NCI-H345 (cell line): ENCODE measurements at places on chromosomes 11 and 22.

- no peak for DNase-seq
Measured at GRCh38 chr11:15590132-15590531, 475.4 kb downstream of the INSC start.

GRCh38 chr22:48979482-48979881 is 848.2 kb downstream of the BRD1 start:
- peak; percentile 54 for DNase-seq

DNA sequence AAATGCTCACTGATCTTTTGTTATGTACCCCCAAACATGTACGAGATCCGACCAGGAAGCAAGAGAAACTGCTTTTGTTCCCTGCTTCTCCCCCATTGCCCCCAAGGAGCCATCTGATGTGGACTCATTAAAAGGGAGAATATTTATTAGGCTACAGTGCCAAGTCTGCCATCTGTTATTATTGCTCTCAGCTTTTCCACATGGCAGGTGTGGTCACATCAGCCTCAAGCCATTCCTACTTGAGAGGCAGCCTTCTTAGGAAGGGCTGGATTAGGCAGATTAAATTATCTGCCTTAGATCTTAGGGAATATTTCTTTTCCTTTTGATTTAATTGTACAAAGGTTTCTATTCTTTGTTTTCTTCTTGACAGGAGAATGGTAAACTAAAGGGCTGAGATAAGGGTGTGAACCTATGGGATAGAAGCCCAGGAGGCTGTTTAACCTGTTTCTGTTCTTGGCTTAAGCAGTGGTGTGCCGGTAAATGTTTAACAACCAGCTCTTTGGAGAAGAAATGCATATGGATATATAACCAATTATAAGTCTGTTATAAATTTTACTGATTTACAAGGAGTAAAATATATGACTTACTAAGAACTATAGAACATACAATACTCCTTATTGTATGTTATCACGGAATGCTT is 88.8 kb downstream of the PDHX start:
- no peak for DNase-seq

- DNase-seq, result no peak
Measured at GRCh38 chr11:4092026-4092425, 2.6 kb upstream of the RRM1 start.

DNA sequence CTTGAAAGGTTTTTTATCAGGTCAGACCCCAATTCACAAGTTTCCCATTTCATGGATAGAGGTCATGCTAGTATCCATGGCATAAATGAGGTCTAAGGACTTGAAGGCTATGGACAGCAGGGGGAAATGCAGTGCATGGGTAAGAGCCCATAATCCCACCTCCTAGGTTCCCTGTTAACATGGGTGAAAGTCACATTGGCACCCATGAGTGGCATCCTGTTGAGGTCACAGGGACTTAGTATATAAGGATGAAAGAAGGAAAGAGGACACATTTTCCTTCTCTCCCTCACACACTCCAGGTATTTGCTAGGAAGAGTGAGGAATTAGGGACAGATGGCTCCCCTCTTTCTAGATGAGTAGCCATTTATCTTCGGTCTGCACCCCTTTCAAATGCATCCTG is 9.4 kb upstream of the GLYAT start:
- no peak for DNase-seq

DNA sequence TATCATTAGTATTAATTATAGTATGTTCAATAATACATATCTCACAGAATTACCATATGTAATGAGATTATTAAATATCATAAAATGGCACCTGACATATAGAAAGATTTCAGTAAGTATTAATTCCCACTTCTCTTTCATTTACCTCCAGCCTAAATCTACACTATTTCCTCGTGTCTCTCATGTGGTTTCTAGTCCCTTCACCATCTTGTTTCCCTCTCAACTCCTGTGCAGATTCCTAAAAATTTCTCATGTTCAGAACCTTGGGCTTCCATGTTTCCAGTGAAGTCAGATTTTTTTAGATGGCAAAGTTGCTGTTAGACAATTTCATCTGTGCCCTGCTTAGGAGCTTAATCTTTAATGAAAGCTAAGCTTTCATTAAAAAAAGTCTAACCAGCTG is 14.1 kb upstream of the HBE1 start:
- no peak for DNase-seq

GRCh38 chr11:106391771-106392420 is 314.4 kb downstream of the AASDHPPT start:
- no peak for DNase-seq

DNA sequence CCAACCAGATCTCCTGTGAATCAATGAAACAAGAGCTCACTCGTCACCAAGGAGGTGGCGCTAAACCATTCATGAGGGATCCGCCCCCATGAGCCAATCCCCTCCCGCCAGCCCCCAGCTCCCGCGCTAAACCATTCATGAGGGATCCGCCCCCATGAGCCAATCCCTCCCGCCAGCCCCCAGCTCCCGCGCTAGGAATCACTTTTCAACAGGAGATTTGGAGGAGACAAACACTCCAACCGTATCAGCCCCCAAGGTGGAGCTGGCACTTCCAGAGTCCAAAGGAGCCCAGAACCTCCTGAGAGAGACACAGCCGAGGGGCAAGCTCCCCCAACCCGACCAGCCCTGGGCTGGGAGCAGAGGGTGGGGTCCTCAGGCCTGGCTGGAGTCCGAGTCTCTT is 40.9 kb upstream of the PRR5 start:
- DNase-seq, result no peak

- peak; percentile 67 for DNase-seq
Measured at GRCh38 chr22:46731246-46732040, 6.6 kb downstream of the CERK start.

DNA sequence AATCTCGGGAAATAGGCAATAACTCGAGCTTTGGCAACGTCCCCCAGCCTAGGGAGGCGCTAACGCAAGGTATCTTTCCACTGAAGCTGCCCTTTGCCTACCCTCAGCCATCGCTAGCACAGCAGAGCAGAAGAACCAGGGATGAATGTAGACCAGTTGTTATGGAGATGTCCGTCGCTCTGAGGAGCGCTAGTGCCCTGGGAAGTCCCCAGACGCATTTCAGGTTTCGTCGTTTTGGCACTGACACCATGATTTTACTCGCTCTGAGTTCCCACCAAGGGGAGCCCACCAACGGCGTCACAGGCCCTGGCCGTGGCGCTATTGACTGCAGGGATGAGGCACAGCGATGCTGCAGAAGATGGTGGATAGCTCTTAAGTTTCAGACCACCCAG is 22.7 kb upstream of the BDNF start:
- DNase-seq, result peak; percentile 12

- DNase-seq, result no peak
Measured at GRCh38 chr11:19604679-19605375, 107.8 kb upstream of the NAV2 start.

DNA sequence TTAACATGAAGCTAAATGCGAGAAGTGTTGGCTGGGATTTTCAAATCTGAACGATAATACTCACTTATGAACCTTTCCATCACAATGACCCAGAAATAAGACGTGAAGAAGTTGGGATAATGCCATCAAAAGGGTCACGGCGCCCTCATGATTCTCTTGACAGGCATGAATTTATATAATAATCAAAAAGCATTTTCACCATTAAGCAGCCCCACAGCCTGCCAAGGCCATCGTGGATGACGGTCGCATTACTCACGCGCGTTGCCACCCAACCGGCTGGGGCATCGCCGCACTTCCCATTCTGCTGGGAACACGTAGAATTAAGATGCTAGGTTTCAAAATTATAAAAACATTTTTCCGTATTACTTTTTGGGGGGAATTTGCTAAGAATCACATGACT is 18.9 kb upstream of the GAL start:
- DNase-seq, result no peak

DNA sequence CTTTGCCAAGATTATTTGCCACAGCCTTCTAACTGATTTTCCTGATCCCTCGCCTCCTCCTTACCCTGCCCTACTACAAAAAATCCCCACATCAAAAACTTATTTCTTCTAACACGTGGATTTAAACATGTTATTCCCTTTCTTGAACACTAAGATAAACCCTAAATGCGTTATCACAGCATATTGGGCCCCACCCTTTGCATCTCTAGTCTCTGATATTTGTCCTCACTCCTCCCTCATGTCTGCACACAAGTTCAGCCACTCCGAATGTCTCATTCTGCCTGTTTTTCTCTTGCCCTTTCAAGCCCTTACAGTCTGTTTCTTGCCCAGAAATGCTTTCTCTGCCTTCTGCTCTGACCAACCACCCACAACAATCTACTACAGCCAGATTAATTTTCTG is 10.6 kb upstream of the ACER3 start:
- no peak for DNase-seq

DNA sequence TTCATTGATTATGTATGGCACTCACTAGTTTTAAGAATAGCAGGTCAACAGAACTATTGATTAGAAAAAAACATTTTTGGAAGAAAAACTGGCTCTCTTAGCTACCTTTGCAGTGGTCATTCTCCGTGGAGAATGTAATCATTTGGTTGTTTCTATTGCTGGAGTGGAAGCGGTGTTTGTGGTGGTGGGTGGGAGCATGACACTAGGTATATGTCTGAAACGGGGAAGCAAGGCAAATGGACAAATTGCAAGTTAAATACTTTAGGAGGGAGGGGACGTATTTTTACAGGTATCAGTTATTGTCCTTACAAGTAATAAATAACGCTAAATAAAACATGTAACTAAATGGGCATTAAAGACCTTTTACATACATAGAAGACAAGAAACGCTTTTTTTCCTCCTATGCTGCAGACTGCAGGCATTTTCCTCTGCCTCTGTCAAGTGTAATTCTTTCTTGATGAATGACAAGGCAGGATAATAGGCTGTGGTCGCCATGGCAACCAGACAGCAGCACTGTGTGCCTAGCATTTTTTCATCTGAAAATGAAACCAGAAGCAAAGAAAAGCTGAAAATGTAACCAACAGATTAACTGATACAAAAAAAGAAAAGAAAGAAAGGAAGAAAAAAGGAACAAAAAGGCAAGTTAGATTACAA is 46.2 kb downstream of the BLID start:
- peak; percentile 52 for DNase-seq

DNA sequence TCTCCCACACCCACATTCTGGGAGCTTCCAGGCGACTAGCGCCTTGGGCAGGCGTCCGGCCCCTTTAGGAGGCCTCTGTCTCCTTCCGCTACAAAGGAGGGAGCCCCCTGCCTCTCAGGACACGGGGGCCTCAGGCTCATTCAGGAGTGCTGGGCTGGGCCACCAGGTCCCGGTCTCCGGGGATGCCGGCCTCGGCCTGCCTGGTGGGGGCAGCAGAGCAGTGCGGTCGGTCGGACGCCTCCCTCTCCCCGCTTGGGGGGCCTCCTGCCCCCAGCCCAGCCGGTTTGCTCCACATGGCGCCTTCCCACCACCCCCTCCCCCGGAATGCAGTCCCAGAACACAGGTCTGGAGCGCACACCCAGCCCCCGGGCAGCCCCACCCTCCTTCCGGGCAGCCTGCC is 21.9 kb downstream of the MRPL23 start:
- DNase-seq, result no peak

DNA sequence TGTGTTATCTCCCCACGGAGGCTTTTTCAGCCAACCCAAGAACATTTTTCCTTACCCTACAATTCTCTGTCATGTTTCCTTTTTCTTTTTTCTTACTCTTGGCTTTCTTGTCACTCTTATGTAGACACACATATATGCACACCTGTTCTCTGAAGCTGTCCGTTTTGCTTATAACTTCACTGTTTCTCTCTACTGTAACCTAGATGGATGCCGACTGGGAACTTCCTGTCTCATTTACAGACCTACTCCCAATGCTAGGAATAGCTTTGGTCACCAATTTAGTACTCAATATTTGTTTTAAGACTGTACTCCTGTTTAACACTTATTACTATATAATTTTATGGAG is 9.9 kb upstream of the CASP12 start:
- no peak for DNase-seq

- no peak for DNase-seq
Measured at GRCh38 chr11:123509737-123510578, 79.9 kb downstream of the GRAMD1B start.

- no peak for DNase-seq
Measured at GRCh38 chr22:41482319-41482935, 13.5 kb downstream of the ACO2 start.

GRCh38 chr11:110587972-110588371 is 124.3 kb downstream of the ARHGAP20 start:
- no peak for DNase-seq

DNA sequence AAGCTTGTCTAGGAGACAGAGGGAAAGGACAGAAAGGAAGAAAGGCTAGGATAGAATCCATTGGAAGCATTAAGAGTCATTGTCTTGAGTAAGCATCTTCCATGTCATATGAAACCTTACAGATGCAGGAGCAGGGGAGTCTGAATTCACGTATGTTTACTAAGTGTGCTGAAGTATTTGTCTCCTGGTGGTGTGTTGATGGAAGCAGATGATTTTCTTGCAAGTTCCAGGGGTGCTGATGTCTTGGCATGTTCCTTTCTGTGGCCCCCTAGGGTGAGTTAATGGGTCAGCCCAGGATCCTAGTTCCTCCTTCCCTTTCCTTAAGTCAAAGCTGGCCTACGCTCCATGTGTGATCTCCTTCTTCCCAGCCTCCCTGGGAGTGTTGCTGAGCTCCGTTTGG is 110.2 kb downstream of the TEAD1 start:
- DNase-seq, result no peak
